ENCODE measurements at places on chromosomes 3 and 15. TPM values are rescaled to one million over a fixed set of nuclear protein-coding genes. Genes with fewer than 3 reads are reported as not detected.

The ACKR4 gene
- not detected for total RNA-seq

The SAXO2 gene
- total RNA-seq = 3.6 TPM

The EIF4E3 gene
- 58.6 TPM for total RNA-seq

DNA sequence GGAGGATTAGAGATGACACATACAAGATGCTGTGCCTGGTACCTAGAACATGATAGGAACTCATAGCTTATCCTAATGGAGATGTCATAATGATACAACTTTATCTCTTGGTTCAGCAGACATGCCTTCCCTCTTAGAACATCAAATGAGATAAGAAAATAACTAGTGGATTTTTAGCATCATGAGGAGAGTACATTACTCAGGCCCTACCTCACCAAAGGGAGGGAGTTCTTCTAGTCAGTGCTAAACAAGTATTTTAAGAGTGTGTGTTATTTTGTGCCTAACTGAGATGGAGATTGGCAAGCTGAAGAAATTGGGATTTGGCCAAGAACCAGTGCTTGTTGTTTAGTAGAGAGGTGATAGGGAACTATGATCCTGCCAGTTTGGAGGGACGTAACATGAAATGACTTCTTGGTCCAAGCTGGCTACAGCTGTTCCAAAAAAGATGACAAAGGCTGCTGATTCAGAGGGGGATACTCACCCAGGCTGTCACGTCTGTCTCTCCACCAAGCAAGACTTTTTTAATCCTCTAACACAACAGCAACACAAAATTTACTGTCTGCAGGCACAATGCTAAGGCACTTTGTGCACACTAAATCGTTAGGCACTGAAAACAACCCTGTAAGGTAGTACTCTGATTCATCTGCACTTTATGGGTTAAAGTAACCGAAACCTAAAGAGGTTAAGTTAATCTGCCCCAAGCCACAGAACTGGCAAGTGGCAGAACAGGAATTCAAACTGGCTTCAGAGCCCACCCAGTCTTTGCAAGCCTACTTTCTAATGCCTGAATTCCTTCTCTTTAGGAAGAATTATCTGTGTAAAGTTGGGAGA lies 126.5 kb downstream of the CMSS1 start:
- DNase-seq = no peak
